Hepatocyte (in vitro differentiated cells): ENCODE measurements at places on chromosomes 16 and 17. TPM values are rescaled to one million over a fixed set of nuclear protein-coding genes. Genes with fewer than 3 reads are reported as not detected.

TMEM100 gene
- 5.8 and 9.3 TPM in 2 replicates for polyA plus RNA-seq

PNMT gene
- 203 and 204 TPM in 2 replicates for polyA plus RNA-seq

ENPP7 gene
- 22.7 and 30.2 TPM in 2 replicates for polyA plus RNA-seq

TEKT5 gene
- polyA plus RNA-seq, result not detected in 2 replicates

CACNG1 gene
- polyA plus RNA-seq, result not detected in 2 replicates

DNA sequence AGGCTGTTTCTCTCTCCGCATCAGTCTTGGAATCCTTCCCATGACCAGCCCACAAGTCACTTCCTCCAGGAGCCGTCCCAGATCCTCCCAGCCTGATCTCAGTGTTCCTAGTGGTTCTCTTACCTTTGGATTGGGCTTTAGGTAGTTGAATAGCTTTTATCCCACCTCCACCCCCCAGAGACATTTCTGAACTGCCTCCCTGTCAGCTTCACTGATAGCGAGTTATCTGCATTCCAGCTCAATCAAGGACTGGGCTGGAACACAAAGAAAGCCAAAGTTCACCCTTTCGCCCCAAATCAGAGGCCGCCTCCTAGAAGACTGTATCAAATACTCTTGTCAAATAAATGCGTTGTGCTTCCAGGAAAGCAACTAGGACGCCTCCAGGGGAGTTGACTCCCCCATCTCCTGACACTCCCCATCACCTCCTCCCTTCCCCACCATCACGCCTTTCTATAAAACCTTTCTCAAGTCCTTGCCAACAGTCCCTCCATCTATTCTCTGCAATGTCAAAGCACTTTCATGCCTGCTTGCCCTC, 72.7 kb downstream of the TMEM132E start:
- peaks cover 13% of the 10 kb centered on the region for H3K4me1 ChIP-seq
- no peaks in the 10 kb centered on the region for H3K36me3 ChIP-seq
- H3K27me3 ChIP-seq, result no peaks in the 10 kb centered on the region
- no peak overlapping the region for H3K4me3 ChIP-seq

DNA sequence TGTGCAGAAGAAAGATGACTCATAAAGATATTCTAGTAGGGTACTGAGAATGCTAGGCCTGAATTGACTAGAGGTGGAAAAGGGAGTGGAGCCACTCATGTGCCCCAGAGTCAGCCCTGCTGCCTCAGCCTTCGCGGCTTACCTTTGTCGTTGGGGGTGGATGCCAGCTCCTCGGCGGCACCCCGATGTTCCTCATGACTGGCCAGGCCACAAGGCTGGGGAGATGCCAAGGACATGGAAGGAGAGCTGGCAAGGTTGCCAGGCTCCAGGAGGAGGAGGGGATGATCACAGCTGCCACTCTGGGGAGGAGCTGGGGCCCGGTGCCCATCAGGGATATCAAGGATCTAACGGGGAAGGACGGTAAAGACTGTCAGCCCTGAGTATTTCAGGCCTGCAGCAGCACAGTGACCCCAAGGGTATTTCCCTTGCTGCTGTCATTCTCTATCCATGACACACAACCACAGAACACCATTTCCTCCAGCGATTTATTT, 9.7 kb upstream of the SLC35B1 start:
- H3K4me3 ChIP-seq, result no peak overlapping the region
- no peaks in the 10 kb centered on the region for H3K27me3 ChIP-seq
- H3K27ac ChIP-seq, result peak overlapping the region; percentile 9
- DNase-seq, result no peak

DNA sequence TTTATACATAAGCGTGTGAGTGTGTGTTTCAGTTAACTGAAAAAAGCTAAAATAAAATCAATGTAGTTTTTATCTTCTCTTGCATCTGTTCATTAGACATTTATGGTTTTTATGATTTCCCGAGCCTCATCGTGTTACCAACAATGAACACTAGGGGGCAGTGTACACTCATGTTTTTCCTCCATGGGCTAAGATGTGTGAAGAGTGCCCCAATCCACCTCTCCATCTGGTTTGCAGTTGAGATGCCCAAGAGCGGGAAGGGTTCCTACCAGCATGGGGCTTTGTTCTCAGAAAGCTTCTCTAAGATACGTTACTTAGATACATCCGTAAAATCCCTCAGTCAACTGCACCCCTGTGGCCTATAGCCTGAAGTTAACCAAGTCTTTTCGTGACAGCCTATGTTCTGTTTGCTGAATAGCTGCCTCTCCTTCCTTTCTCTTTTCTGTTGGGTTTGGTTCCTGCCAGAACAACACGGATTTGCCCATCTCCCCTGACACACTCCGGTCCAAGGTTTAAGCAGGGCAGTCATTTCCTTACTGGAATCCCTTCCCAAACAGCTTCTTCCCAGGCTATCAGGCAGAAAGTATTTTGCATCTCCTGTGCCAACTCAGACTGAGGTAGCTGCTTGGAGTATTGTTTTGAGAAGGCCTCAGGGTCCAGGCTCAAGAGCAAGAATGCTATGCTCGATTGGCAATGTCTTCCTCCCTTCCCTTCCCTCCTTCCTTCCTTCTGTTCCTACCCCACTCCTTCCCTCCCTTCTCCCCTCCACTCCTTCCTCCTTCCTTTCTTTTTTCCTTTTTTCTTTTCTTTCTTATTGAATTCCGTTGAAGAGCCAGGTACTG, 12.9 kb upstream of the ELAC2 start:
- DNase-seq, result peak; percentile 74
- no peaks in the 10 kb centered on the region for H3K36me3 ChIP-seq
- no peak overlapping the region for H3K4me3 ChIP-seq
- H3K27ac ChIP-seq, result no peak overlapping the region

DNA sequence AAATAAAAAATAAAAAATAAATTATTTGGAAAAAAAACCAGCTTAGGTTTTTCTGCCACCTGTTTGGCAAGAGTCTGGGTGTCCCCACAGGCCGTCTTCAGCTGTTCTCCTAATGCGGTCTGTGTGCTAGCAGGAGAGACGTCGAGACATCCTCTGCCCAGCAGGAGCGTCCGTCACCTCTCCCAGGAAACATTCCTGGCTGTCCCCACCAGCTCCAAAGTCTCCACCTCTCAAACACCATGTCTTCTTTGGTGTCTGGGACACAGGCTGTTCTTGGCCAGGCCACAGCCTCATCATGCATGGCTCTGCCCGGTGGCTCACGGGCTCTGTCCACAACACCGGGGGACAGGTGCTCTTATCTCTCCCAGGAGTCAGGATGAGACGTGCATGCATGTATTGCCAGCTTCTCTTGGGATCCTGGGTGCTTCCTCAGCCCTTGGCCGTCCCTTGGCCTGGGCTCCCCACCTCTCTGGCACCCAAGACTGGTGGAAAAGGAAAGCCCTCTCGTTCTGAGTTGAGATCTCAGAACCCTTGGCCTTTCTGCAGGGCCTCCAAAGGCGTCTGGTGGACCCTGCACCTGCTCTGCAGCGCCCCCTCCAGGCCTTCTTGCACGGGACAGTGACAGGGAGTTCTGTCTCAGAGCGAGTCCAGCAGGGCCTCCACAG, 84.9 kb upstream of the CBX4 start:
- H3K27me3 ChIP-seq, result no peaks in the 10 kb centered on the region
- peaks cover 33% of the 10 kb centered on the region for H3K4me1 ChIP-seq
- peak; percentile 71 for DNase-seq
- no peak overlapping the region for H3K4me3 ChIP-seq
- H3K27ac ChIP-seq, result no peak overlapping the region

- H3K4me1 ChIP-seq, result peaks cover 9% of the 10 kb centered on the region
- no peak for DNase-seq
- peaks cover 30% of the 10 kb centered on the region for H3K27me3 ChIP-seq
- H3K27ac ChIP-seq, result no peak overlapping the region
- H3K4me3 ChIP-seq, result no peak overlapping the region
Observed at GRCh38 chr17:1232786-1233185, 37.5 kb upstream of the BHLHA9 start.

DNA sequence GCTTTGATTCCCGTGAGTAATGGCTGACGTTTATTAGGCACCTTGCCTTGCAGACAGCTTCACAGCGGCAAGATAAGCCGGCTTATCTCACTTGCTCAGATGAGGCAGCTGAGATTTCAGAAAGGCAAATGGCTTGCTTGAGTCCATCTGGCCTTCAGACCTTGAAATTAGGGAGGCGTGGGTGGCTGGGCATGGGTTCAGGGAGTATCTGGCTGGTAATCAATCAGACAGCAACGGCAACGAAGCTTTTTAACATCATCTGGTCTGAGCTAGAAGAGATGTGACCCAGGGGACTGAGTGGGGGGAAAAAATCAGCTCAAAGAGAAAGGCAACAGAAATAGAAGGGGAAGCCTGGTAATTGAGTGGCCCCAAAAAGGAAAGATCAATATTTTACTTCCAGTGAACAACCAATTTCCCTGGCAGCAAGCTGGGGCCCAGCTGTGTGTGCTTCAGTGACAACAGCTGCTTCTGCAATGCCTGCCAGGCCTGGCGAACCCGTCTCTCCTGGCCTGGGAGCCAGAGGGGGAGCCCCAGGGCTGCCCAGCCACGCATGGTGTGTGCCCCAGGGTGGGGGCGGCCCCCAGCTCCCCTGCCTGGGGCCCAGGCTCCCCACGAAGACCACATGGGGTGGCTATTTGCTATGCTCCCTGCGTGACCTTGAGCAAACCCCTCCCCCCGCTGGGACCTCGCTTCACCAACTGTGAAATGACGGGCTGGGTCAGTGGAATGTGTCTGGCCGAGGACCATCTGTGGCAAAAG, 34.0 kb downstream of the RAB11FIP4 start:
- H3K4me1 ChIP-seq, result peaks cover 8% of the 10 kb centered on the region
- no peaks in the 10 kb centered on the region for H3K27me3 ChIP-seq

- no peaks in the 10 kb centered on the region for H3K36me3 ChIP-seq
- peaks cover 8% of the 10 kb centered on the region for H3K4me1 ChIP-seq
- no peak overlapping the region for H3K27ac ChIP-seq
- H3K27me3 ChIP-seq, result no peaks in the 10 kb centered on the region
- H3K4me3 ChIP-seq, result no peak overlapping the region
Observed at GRCh38 chr16:12539185-12539929, 264.3 kb downstream of the CPPED1 start.

DNA sequence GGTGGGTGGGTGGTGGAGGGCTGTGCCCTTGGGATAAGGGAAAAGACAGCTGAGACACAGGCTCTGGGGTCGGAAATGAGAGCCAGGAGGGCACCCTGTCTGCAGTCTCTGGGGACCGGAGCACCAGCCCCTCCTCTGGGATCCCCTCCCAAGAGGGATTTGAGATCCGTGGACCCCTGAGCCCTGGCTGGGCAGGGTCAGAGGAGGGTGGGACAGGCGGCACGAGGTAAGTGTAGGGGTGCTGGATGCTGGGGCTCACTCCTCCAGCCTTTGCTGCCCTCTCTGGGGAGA, 425 bp downstream of the SGSH start:
- no peaks in the 10 kb centered on the region for H3K27me3 ChIP-seq
- no peaks in the 10 kb centered on the region for H3K36me3 ChIP-seq
- DNase-seq, result no peak
- H3K27ac ChIP-seq, result peak overlapping the region; percentile 88
- H3K4me1 ChIP-seq, result peaks cover 16% of the 10 kb centered on the region

- no peaks in the 10 kb centered on the region for H3K36me3 ChIP-seq
- no peak overlapping the region for H3K4me3 ChIP-seq
- H3K4me1 ChIP-seq, result peaks cover 27% of the 10 kb centered on the region
- H3K27ac ChIP-seq, result peak overlapping the region; percentile 99
Observed at GRCh38 chr16:74607962-74608356, 1.0 kb upstream of the GLG1 start.

GRCh38 chr16:1614456-1615102, 2.4 kb downstream of the CRAMP1 start:
- H3K4me3 ChIP-seq, result peak overlapping the region; percentile 50
- no peaks in the 10 kb centered on the region for H3K36me3 ChIP-seq
- no peaks in the 10 kb centered on the region for H3K27me3 ChIP-seq
- H3K27ac ChIP-seq, result peak overlapping the region; percentile 59

DNA sequence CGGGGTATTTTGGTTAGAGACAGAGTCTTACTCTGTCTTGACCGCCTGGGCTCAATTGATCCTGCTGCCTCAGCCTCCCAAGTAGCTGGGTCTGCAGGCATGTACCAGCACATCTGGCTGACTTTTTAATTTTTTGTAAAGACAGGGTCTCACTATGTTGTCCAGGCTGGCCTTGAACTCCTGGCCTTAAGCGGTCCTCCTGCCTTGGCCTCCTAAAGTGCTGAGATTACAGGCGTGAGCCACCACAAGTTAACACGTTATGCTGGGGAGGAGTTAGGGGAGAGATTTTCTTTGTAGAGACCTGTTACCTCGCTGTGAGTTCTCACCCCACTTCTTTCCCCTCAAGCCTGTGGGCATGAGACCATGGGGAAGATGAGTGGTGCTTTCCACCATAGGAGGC, 1.8 kb upstream of the CES4A start:
- no peak overlapping the region for H3K4me3 ChIP-seq
- DNase-seq, result no peak
- no peaks in the 10 kb centered on the region for H3K4me1 ChIP-seq
- H3K27me3 ChIP-seq, result no peaks in the 10 kb centered on the region
